Activated effector memory CD4-positive, alpha-beta T cell treated with Interleukin-2 at 50 U/mL for 16 hours (primary cell): ENCODE measurements at places on chromosomes 4 and X.

DNA sequence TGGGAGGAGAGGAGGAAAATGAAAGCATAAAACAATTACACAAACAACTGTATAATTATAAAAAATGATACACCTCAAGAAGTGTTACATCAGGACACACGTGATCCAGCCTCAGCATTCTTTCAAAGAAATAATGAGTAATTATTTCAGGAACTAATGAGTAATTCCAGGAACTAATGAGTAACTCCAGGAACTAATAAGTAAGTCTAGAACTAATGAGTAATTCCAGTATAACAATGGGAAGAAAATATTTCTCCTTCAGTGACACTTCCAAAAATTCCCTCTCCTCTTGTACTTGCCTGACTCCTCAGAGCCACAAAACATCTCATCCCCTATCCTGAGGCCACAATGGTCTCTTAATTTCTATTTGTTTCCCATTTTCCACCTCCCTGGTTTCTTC, 63.5 kb upstream of the COL25A1 start:
- no peak for DNase-seq

- DNase-seq: no peak
Measured at GRCh38 chrX:131764216-131764615, 220.3 kb downstream of the OR13H1 start.

DNA sequence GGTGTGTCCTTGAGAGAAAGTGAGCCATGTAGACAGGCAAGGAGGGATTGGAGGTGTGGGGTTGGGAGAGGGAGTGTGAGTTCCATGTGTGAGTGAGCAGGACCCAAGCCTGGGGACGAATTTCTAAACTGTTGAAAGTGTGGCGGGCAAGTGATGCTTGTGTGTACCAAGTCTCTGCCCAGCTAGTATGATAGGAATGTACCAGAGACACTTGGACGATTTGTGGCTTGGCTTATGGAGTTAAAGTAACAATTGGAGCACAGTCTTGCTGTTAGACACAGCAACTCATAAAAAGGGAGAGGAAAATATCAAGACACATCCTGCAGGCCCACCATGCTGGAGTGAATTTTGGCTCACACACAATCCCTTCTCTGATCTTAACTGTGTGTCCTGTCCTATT, 8.5 kb downstream of the PTTG2 start:
- no peak for DNase-seq

GRCh38 chr4:113009461-113009860, 40.0 kb upstream of the ANK2 start:
- no peak for DNase-seq

DNA sequence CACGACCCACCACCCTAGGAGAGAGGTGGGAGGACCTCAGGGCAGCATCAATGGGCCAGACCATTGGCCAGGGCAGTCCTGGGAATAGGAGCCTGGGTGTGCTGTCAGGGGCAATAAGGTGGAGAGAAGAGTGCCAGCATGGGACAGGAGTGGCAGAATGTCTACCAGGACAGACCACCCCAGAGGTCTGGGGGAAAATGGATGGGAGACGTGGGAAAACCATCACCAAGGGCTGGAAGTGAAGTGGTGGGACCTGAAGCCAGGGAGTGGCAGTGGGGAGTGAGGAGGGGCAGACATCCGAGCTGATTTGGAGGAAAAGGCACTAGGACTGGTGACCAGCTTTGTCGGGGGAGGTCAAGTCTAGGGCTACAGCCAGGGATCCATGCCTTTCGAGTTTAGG, 993 bp downstream of the EVC2 start:
- DNase-seq: no peak

- DNase-seq: no peak
Measured at GRCh38 chr4:174358829-174359228, 75.1 kb downstream of the CEP44 start.

GRCh38 chrX:17078031-17078720, 131.7 kb downstream of the REPS2 start:
- no peak for DNase-seq

DNA sequence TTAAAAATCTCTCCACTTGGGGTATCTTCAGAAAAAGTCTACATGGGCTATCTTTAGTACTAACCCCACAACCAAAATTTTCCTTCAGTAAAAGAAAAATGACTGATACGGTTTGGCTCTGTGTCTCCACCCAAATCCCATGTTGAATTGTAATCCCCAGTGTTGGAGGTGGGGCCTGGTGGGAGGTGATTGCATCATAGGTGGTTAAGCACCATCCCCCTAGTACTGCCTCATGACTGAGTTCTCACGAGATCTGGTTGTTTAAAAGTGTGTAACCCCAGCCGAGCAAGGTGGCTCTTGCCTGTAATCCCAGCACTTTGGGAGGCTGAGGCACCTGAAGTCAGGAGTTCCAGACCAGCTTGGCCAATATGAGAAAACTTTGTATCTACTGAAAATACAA, 66.8 kb downstream of the USP46 start:
- no peak for DNase-seq

DNA sequence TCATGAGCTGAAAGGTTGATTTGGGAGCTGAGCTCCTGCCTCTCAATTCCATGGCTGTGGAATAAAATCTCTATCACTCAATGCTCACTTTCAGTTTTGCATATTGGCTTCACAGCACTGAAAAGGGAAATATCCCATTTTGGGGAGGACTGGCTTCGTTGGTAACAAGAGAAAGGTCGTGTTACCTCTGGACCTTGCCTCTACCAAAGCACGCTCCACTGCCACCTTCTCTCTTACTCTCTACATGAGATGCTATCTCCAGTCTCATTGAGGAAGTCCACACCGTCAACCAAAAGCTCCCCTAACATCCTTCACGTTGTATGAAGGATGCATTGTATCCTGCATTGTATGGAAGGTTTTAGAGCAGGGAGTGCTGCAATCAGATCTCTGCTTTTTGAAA, 195.0 kb upstream of the LDB2 start:
- DNase-seq: no peak

- DNase-seq: no peak
Measured at GRCh38 chr4:85084371-85085094, 118.0 kb upstream of the WDFY3 start.

- DNase-seq: no peak
Measured at GRCh38 chr4:76197971-76198410, 15.6 kb downstream of the SCARB2 start.

DNA sequence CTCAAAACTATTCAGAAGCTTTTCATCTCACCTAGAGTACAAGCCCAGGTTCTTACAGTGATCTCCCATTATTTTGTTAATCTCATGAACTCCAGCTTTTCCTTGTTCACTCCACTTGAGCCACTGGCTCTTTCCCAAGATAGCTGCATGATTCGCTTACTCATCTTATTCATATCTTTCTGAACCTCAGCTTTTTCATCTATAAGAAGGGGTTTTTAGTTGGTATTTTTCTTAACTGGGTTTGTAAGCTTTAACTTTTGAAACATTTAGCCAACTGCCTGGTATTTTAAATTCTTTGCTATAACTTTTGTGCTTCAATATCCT, 24.0 kb downstream of the GIMD1 start:
- no peak for DNase-seq

DNA sequence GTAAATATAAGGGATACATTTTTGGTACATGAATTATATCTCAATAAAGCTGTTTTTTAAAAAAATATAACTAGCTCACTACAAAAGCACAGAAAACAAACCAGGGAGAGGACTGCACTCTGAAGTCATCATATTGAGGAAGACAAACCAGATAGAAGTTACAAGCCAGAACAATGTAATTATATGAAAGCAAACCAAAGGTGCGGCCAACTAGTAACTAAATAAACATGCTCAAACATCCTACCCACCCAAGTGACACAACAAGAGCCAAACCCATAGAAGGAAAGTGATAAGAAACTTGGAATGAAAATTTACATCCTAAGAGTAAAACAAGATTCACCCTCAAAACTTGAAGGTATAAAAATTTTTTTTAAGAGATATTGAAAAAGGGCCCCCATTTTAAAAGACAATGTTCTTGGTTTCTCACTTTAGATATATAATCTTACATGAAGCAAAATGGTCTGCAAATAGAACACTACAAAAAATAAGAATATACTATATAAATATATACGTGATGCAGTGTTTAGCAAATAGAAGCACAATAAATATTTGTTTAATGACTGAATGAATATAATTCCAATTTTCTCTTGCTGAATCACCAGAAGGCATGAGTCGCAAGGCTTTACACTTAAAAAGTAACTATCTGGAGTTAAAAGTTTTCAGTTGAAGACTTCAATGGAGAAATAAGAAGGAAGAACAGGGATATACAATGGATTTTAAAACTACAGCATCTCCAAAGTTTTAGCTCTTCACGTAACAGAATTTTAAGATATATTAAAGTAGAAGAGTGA, 4.0 kb upstream of the SH3D19 start:
- DNase-seq: no peak

- DNase-seq: no peak
Measured at GRCh38 chr4:169071747-169072146, 61.7 kb upstream of the CBR4 start.

- no peak for DNase-seq
Measured at GRCh38 chrX:36035550-36035949, 116.0 kb downstream of the CFAP47 start.

- no peak for DNase-seq
Measured at GRCh38 chr4:36281384-36282106, at the start of gene DTHD1. DTHD1 (plus strand) TSS chr4:36281616; CDS start chr4:36281759, 143 bp downstream.

GRCh38 chrX:106707771-106708454, 18.6 kb upstream of the RNF128 start:
- no peak for DNase-seq

DNA sequence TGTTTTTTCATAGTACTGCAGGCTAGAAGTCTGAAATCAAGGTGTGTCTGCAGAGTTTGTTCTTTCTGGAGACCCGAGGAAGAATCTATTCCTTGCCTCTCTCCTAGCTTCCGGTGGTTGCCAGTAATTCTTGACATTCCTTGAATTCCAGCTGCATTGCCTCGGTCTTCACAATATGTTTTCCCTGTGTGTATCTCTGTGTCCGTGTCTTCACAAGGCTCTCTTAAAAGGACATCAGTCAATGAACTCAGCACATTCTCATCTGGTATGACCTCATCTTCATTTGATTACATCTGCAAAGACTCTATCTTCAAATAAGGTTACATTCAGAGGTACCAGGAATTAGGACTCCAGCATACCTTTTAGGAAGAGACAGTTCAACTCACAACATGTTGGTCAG, 163.4 kb downstream of the BANK1 start:
- DNase-seq: no peak

DNA sequence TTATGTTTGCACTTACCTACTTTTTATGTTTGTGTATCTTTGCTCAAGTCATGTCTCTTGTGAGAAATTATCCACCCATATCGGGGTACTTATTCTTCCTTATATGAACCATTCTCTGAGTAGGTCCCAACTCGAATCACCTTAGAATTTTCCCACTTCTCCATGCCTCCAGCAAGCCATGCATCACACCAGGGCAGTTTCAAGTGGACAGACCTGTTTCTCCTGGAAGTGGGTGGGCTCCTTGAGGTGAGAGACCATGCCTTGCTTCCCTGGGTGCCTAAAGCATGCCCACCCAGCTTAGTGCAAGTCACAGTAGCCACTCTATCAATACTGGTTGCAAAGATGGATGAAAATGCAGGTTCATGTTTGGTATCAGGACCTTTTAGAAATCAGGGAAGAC, 187.2 kb downstream of the KIT start:
- no peak for DNase-seq

DNA sequence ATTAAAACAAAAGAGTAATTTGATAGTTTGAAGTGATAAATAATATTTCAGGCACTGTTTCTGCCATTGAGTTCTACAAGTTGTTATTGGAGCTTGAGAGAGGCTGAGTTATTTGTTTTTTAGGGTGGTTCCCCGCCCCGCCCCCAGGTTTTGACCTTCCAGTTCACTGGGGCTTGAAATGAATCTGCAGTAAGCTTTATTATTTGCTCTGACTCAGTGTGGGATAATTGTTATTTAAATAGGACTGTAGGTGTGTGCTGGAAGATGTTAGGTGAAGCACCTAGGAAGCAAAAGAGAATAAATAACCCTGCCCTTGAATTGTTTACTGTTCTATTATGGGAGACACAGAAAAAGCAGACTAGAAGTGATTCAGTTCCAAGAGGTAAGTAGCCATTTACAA, 81.2 kb upstream of the KCNIP4 start:
- DNase-seq: no peak

GRCh38 chr4:3744901-3745300, 21.3 kb upstream of the ADRA2C start:
- no peak for DNase-seq

- no peak for DNase-seq
Measured at GRCh38 chr4:36353998-36354397, 72.6 kb downstream of the DTHD1 start.

DNA sequence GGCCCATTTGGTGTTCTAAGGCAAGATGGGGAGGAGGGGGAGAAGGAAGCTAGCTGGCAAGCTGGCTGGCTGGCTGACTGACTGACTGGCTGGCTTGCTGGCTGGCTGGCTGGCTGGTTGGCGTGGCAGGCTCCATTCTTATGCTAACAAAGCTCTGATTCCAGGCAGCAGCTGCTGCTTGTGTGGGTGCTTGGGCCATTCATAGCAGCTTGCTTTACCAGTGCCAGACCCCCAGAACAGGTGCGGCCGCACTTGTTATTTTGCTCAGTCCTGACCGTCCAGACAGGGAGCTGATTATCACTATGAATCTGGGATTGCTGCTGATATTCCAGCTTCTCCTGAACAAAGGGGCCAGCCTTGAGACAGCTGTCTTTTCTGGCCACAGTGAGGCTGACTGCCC, 131.2 kb upstream of the PAK3 start:
- no peak for DNase-seq

DNA sequence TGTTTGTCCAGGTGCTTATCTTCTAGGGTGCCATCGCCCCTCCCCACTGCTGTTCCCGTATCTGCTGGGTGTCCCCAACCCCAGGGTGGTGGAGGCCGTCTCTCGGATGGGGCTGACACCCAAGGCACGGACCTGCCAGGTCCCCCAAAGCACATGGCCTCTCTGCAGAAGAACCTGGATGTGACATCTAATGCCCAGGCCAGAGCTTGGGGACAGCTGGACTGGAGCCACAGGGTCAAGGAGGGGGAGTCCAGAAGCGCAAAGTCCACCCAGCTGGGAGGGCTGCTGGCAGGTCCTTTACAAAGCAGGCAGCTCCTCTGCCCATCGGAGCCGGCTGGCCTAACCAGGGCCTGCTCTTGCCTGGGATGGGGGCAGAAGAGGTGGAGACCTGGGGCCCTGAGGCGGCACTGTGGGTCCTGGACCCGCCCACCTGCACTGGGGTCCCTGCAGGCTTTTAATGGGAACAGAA, 751 bp upstream of the DOK7 start:
- DNase-seq: no peak

- no peak for DNase-seq
Measured at GRCh38 chr4:55347610-55348228, 1.7 kb downstream of the SRD5A3 start.

GRCh38 chr4:178081896-178082295, 639.7 kb upstream of the AGA start:
- no peak for DNase-seq

GRCh38 chr4:41670982-41671381, 77.5 kb downstream of the PHOX2B start:
- DNase-seq: no peak

- no peak for DNase-seq
Measured at GRCh38 chr4:183906739-183907651, 1.9 kb downstream of the STOX2 start.

- DNase-seq: no peak
Measured at GRCh38 chr4:1727117-1728031, 6.1 kb downstream of the TACC3 start.

GRCh38 chrX:48648336-48648751, 35.3 kb upstream of the WAS start:
- peak; percentile 4 for DNase-seq
